ENCODE measurements at places on chromosomes 4 and X. TPM values are rescaled to one million over a fixed set of nuclear protein-coding genes. Genes with fewer than 3 reads are reported as not detected.

- no peak for DNase-seq
Measured at GRCh38 chrX:41275661-41276609, 58.0 kb upstream of the DDX3X start.

- no peak for DNase-seq
Measured at GRCh38 chr4:123568936-123569335, 172.3 kb downstream of the SPRY1 start.

The HELQ gene
- total RNA-seq = 17.0 TPM

DNA sequence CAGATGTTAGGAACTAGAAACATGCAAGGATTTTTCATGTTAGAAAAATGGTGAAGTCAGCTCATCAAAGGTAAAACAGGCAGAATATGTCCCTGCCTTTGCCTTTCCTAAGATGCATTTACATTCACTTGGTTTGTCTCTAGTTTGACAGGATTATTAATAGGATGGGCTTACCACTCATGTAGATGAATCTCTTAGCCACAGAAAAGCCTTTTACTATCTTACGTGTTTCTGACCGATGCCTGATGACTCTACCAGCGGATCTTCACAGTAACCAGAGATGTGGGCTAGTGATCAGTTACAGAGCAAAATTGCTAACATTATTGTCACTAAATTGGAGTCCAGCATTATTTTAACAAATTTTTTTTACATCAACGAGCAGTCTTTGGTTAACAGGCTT lies 187.6 kb downstream of the MAML3 start:
- no peak for DNase-seq

GRCh38 chrX:30620980-30621618 lies 32.1 kb upstream of the GK start:
- no peak for DNase-seq

The TRPC5OS gene
- total RNA-seq = not detected

GRCh38 chr4:1612278-1613098 lies 71.6 kb downstream of the FAM53A start:
- no peak for DNase-seq

GRCh38 chr4:54914781-54915180 lies 210.6 kb downstream of the KDR start:
- DNase-seq = no peak

The IQCM gene
- total RNA-seq = not detected

DNA sequence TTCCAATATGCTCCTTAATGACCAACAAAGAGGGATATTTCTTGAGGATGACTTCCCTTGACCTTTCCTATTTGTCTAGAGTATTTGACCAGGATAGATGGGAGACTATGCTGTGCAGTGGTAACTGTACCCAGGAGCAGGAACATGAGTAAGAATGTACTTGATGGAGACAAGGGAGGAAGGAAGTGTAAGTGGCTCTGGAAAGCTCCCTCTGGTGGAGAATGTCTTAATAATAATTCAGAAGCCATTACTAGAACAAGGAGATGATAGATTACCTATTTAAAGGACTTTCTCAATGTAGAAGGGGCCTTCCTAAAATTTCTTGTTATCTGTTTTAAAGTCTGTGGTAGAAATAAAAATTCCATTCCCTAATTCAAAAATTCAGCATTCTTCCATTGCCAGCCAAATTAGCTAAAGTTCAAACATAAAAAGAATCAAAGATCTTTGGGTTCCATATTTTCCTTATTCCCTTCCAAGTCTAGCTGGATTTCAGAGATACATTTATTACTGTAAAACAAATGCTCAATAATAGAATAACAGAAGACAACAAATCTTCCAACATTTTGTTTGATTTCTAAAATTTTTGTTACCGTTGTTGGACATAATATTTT lies 83.8 kb downstream of the GRID2 start:
- DNase-seq = no peak

- no peak for DNase-seq
Measured at GRCh38 chr4:80161413-80162058, 35.8 kb upstream of the PRDM8 start.

DNA sequence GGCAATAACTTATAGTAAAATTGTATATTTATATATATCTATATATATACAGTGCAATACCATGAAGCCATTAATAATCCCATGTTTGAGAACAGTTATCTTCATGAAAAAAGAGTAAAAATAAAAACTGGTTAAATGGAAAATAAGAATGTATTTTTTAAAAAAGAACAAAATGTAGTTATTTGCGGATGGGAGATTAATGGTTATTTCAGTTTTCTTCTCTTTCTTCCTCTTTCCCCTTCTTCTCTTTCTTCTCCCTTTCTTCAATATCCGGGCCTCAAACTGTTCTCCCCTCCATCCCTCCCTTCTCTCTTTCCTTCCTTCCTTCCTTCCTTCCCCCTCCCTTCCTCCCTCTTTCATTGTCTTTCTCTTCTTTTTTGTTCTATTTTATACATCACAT lies 1301.7 kb upstream of the IGFBP7 start:
- DNase-seq = no peak

DNA sequence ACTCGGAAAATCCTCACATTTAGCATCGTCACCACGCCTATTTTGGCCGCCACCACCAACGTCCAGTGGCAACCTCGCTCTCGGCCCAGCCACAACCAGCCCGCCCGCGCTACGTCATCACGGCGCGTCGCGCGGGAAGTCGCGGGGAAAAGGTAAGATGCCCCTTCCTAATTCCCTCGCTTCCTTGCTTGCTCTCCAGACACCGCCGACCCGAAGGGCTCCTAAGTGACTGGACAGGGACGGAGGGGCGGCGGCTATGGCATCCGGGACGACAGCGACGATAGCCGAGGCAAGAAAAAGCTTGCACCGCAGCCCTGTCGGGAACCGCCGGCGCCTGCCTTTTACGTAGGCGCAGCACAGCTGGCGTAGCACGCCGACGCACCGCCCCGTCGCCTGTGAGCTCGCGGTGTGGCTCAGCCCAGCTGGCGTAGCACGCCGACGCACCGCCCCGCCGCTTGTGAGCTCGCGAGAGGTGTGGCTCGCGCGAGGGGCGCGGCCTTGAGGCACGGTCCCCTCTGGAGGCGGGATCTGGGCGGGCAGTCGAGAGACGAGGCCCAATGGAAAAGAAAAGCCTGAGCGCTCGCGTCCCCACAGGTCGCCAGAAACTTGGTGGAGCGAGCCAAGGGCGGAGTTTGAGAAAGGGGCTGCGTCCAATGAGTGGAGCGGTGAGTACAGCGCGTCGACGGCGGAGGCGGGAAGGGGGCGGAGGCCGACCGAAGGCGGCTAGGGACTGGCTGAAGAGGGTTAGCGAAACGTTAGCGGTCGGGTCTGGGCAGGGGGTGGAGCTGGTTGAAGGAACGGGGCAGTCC lies at the start of gene HDAC6:
Gene HDAC6, plus strand, starts transcription at position 788 of the 809 bp plus-strand sequence. CDS start 626 bp downstream, outside the sequence.
- peak; percentile 97 for DNase-seq

DNA sequence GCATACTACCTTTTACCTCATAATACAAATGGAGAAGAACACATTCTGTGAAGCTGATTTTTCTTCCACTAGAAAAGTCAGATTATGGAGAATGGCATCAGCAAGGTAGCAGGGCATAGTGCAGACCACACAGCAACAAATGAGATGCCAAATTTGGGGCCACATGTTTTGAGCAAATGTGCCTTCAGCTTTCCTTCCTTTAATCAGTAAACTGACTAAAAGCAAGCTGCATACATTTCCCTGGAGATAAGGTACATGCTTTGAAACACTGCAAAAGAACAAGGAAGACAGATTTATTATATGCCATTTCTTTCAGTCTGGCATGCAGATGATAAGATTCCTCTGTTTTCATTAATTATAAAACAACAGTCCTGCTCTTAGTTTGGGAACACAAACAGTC lies 67.1 kb upstream of the GUCY1A1 start:
- no peak for DNase-seq

All from esophagus squamous epithelium (tissue), 5 donors.